Panc1 (cell line): ENCODE measurements at places on chromosomes 2 and 18. TPM values are rescaled to one million over a fixed set of nuclear protein-coding genes. Genes with fewer than 3 reads are reported as not detected.

The MRPS9 gene
- total RNA-seq: 27.4 TPM

The GBX2 gene
- 10.2 TPM for total RNA-seq

The FAM124B gene
- total RNA-seq: 0.08 TPM

The GNLY gene
- total RNA-seq: not detected

The HAUS1 gene
- 28.4 TPM for total RNA-seq

The SPP2 gene
- total RNA-seq: not detected

The LOXHD1 gene
- not detected for total RNA-seq

The TMEM87B gene
- total RNA-seq: 22.8 TPM

The MERTK gene
- 14.5 TPM for total RNA-seq

The TCF23 gene
- 0.03 TPM for total RNA-seq

The SLC4A3 gene
- 13.5 TPM for total RNA-seq

The C2orf80 gene
- not detected for total RNA-seq

The GRHL1 gene
- total RNA-seq: 4.7 TPM

The PJVK gene
- total RNA-seq: 3.7 TPM
